Activated T-cell treated with anti-CD3 and anti-CD28 coated beads, Interleukin-2, amount 50 U/mL, for 24 hours (primary cell): ENCODE measurements at places on chromosomes 16 and 17.

GRCh38 chr17:76753061-76753961 is 15.4 kb downstream of the MFSD11 start:
- peak; percentile 57 for DNase-seq

DNA sequence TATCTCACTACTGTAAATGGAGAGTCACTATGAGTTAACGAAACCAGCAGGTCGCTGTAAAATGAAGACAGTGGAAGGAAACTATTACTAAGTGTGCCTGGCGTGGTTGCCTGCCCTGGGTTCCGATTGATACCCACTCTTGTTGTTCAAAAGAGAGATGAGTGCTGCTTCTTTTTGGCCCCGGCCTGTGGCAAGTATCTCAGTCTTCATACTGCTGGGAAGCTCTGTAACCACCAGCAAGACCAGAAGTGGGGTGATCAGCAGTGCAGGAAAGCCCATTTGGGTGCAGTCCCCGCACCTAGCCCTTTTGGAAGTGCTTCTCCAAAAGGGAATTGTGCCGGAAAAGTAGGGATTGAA is 104.5 kb downstream of the SNX29 start:
- peak; percentile 64 for DNase-seq

DNA sequence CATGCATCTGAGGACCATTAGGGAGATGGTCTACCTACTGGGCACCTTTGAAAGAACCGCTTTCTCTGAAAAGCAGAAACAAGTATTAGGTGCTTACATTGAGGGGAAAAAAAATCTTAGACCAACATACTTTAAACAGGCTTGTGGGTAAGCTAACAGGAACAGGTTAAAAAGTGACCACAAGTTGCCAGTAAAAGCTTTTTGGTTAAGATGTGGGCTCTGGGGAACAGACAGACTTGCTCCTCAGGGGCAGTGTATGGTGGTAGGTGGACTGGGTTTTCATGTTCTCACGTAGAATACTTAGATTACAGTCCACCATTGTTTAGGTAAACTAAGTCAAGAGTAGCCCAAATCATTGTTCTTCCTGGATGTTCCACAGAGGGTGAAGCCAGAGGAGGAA is 41.2 kb downstream of the REXO5 start:
- no peak for DNase-seq

DNA sequence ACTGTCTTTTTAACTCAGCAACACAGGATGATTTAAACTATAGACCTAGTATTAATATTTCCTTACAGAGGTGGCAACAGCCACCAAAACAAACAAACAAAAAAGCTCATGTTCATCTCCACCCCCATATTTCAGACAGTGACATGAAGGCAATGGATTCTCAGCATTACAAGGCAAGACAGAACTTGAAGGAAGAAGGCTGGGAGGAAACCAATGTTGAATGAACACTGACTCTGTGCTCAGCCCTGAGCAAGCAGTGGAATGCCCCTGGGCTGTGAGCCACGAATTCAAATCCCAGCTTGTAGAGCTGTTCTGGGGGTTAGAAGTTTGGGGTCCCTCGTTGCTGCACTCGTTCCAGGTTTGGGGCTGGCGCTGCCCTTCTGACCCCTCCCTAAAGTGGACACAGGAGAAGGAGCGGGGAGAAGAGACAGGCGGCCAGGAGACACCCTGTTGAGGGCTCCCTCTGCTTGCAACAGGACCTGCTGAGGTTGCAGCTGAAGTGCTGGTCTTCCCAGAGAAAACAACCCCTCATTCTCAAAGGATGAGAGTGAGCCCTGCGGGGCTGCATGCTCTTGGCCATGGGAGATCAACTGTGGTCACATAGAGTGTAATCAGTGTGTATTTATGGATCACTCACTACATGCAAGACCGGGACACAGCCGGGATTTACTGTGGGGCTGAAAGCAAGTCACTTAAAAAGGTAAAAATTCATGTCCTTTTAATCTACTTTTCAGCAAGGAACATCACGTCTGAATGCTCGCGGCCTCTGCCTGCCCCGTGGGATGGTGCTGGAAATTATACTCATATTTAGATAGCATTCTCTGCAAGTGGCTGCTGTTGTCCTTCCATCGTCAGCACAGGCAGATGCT is 34.3 kb downstream of the MYH3 start:
- DNase-seq, result no peak

DNA sequence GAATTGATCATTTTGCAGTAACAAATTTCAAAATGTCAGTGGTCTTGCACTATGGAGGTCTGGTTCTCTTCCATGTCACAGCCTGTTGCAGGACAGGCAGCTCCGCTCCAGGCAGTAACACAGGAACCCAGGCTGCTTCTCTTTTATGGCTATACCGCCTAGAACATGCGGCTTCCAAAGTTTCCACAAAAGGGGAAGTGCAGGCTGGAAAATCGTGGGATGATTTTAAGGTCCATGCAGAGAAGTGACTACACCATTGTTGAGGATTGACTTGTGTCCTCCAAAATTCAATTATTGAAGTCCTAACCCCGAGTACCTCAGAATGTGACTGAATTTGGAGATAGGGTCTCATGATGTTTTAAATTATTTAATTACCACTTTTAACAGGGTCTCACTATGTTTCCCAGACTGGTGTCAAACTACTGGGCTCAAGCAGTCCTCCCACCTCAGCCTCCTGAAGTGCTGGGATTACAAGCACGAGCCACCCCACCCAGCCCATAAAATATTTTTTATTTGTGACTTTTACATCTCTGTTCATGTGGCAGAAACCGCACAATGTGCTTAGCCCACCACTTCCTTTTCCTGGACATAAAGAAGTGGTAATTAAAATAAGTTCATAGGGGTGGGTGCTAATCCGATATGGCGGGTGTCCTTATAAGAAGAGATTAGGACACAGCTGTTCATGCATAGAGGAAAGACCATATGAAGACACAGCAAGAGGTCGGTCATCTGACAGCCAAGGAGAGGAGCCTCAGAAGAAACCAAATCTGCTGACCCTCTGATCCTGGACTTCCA is 279.2 kb upstream of the RPL38 start:
- DNase-seq, result no peak

- DNase-seq, result peak; percentile 96
Measured at GRCh38 chr17:78140169-78141051, 5.8 kb upstream of the C17orf99 start.

DNA sequence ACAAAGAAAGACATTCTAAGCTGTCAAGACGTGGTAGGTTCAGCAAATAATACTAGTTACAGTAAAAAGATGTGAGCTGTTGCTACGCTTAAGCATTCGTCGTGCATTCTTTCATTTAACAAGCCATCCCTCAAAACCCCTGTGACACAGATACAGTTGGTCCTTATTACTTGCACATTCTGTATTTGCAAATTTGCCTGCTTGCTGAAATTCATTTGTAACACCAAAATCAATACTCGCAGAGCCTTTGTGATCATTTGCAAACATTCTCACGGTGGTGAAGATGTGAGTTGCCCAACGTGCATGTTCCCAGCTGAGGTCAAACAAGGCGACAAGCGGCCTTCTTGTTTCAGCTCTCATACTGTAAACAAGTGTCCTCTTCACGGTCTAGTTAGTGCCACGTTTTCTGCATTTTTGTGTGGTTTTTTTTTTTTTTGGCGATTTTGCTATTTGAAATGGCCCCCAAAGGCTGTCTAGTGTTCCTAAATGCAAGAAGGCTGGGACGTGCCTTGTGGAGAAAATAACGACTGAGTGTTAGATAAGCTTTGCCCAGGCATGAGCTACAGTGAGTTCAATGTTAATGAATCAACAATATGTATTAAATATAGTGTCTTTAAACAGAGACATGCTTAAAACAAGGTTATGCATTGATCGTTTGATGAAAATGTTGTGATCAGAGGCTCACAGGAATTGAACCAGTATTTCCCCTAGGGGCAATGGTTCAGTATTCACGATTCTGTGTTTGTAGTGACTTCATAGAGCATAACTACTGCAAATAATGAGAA is 84.1 kb downstream of the RAB11FIP4 start:
- no peak for DNase-seq

GRCh38 chr16:55542459-55543082 is 23.9 kb upstream of the CAPNS2 start:
- DNase-seq, result no peak

DNA sequence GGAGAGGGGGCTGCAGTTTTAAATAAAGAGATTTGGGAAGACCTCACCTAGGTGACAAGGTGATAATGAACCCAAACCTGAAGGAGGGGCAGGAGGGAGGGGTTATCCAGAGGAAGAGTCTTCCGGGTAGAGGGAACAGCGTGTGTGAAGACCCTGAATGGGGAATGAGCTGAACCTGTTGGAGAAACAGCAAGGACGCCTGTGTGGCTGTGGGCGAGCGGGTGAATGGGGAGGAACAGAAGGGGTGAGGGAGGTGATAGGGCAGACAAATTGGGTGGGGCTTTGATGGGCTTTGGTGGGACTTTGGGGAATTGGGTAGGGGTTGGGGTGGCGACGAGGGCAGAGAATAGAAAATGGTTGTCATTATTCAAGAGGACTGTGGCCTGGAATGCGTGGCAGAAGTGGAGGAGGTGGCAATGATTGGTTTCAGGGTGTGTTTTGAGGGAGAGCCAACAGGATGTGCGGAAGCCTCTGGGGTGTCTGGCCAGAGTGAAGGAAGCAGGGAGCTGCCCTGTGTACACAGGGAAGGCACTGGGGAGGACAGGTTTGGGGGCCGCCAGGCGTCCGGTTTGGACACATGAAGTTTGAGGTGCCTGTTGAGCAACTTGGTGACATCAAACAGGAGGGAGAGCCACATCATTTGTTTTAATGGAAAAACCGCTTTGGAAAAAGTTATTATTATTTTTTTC is 48.7 kb downstream of the NKD1 start:
- DNase-seq, result no peak

DNA sequence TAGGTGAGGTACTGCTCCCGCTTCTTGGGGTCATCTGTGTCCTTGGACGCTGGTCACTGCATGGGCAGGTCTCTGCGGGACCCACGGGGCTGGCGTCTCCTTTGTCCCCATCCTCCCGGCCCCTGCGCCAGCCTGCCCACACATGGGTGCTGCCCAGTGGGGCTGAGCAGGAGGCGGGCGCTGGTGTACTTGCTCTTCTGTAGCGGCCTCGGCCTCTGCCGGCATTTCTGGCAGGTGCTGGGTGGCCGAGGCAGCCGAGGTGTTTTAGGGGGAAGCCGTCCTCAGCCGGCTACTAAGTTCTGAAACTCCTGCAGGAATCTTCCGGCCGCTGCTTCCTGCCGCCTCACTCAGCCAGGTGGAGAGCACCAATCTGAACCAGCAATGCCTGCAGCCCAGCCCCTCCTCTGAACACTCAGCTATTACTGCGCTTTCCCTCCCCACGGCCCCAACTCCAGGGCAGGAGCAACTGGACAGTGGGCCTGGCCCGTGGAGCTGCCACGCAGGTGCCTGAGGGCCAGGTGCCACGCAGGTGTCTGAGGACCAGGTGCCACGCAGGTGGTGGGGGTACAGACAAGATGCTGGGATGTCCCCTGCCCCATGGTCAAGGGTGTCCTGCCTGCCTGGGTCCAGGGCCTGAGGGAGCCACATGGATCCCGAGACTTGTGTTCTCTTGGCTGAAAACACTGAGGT is 10.0 kb downstream of the DECR2 start:
- DNase-seq, result no peak

DNA sequence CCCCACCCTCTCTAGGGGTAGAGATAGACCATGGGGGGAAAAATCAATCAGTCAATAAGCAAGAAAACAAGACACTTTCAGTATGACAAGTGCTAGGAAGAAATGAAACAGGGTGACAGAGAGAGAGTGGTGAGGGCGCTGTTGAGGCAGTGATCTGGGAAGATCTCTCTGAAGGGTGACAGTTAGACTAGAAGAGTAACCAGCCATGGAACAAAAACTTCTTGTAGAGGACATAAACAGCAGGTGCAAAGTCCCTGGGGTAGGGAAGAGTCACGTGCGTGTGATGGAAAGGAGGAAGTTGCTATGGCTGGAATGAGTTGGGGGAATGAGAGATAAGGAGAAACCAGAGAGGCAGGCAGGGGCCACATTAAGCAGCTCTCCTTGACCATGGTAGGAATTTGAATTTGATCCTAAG is 16.8 kb upstream of the EMP2 start:
- no peak for DNase-seq

- DNase-seq, result no peak
Measured at GRCh38 chr17:14135906-14136590, 66.7 kb downstream of the COX10 start.

- peak; percentile 38 for DNase-seq
Measured at GRCh38 chr17:47776330-47777197, 43.5 kb downstream of the TBX21 start.

GRCh38 chr17:29078183-29079045 is 35.5 kb downstream of the PIPOX start:
- DNase-seq, result no peak

DNA sequence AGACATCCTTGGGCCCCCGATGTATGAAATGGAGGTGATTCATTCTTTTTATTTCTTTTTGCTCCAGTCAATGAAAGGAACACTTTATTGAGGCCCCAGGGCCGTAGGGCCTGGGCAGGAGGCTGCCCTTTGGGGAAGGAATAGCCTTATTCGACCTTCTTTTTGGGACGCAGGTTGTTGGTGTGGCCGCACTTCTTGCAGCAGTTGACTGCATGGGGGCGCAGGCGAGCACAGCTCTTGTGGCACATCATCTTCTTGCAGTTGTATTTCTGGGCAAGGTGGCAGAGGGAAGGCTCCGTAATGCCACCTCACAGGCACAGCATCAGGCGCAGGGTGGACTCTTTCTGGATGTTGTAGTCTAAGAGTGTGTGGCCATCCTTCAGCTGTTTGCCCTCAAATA is 50.9 kb downstream of the SIAH1 start:
- no peak for DNase-seq
